ENCODE measurements at places on chromosomes 6 and 20.

DNA sequence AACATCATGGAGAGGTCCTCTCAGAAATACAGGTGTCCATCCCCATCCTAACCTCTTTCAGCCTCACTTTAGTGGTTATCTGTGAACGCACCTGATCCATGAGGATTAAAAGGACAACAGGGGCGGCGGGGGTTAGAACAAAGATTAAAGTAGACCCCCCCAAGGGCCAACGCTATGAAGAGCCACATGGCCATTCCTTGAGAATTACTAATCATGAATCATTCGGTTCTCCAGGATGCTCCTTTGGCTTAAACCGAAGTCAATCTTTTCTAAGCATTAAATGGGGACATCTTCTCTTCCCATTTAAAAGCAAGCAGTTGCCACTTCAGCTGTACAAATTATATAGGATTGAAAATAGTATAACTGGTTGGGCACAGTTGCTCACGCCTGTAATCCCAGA is 212.4 kb downstream of the GMPR start:
- no peak for DNase-seq

DNA sequence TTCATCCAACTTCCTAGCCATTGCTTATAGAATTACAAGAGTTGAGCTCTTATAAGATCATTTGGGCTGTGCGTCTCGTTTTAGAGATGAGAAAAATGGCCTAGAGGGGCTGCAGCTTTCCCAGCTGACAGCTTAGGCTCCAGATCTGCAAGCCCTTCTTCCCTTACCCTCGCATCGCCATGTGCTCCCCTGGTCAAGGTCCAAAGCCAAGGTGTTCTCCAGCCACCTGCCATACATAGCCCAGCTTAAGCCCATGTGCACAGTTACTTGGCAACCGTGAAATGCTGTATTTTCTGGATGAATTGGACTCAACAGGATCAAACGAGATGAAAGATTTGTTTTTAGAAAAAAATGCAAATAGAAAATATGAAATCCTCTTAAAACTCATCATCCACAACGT is 7.9 kb downstream of the MAP3K4 start:
- DNase-seq: no peak

- DNase-seq: no peak
Observed at GRCh38 chr6:129717277-129717676, 7.3 kb upstream of the ARHGAP18 start.

GRCh38 chr6:299104-299980 is 7.1 kb downstream of the DUSP22 start:
- no peak for DNase-seq

GRCh38 chr6:88165844-88166492 is at the start of gene CNR1:
Gene CNR1 (minus strand): TSS chr6:88166347. CDS start chr6:88145274, 21,073 bp downstream.
- no peak for DNase-seq

GRCh38 chr6:112382778-112383177 is 35.6 kb downstream of the RFPL4B start:
- DNase-seq: no peak

- no peak for DNase-seq
Observed at GRCh38 chr6:8855411-8855810, 420.1 kb upstream of the SLC35B3 start.

DNA sequence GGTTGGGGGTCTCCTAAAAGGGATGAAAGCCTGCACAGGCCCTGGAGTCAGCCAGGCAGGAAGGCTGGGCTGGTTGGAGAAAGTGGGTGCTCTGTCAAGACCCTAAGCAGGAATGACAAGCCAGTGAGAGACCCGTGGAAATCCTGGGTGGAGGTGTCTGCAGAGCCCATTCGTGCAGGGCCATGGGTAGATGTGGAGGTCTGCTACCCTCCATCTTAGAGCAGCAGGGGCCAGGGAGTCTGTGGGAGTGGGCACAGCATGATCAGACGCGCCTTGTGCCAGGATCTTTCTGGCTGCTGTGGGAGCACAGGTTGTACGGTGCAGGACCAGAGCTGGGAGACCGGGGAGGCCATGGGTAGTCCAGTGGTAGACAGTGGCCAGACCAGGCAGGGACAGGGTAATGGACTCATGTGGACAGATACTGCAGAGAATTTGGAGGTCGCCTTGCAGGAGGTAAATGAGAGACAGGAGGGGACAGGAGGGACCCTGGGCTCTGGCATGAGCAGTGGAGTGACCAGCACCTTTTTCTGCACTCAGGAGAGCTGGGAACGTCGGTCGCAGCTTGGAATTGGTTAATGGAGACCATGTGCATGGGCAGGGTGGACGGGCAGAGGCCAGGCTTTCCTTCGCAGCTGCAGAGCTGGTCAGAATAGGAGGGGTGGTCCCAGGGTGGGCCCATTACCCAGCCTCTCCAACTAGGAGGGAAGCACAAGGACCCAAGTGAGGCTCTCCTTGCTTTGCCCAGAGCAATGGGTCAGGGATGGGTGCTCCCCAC is 203.5 kb upstream of the PMEPA1 start:
- DNase-seq: no peak

DNA sequence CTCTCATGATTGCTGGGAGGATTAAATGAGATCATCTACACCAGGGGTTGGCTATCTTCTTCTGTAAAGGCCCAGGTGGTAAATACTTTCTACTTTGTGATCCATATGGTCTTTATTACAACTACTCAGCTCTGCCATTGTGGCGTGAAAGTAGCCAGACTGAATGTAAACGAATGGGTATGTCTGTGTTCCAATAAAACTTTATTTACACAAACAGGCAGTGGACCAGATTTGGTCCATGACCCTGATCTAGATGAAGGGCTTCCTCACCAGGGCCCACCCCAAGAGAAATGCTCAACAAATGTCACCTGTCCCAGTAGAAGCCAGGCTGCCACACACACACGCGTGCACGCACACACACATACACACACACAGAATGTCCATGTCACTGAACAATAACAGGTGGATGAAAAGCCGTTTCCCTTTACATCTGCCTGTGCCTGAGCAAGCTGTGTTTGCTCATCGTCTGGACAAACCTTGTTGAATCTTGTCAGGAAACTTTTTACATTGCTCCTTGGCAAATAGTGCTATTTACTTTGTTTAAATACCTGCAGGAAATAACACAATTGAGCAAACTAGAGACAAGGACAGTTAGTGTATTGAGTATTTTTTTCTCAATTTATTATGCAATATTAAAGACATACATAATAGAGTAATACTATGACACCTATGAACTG is 114.3 kb downstream of the EYA2 start:
- DNase-seq: no peak

GRCh38 chr6:160007611-160008010 is 38.7 kb downstream of the IGF2R start:
- DNase-seq: no peak

GRCh38 chr20:13355941-13356486 is 134.9 kb downstream of the ISM1 start:
- DNase-seq: no peak

- DNase-seq: no peak
Observed at GRCh38 chr6:14476793-14477531, 359.4 kb downstream of the CD83 start.

GRCh38 chr6:35892482-35892881 is 28.4 kb downstream of the SRPK1 start:
- no peak for DNase-seq
